ENCODE measurements at places on chromosomes 13 and 19.

DNA sequence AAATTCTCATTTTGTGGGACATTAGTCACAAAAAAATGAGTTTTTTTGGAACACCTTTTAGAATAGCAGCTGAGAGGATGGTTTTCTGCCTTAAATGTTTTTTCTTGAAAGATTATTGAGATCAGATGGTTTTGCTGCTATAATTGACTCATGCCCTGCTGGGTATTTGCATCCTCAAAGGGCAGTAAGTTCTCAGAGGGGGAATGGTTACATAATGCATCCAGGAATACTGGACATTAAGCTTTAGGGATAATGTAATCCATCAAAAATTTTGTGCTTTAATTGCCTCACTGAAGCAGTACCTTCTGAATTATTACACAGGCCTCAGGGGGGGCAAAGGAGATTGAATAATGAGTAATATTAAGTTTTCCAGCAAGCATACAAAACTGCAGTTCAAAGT lies 866.3 kb upstream of the SPRY2 start:
- DNase-seq = no peak

DNA sequence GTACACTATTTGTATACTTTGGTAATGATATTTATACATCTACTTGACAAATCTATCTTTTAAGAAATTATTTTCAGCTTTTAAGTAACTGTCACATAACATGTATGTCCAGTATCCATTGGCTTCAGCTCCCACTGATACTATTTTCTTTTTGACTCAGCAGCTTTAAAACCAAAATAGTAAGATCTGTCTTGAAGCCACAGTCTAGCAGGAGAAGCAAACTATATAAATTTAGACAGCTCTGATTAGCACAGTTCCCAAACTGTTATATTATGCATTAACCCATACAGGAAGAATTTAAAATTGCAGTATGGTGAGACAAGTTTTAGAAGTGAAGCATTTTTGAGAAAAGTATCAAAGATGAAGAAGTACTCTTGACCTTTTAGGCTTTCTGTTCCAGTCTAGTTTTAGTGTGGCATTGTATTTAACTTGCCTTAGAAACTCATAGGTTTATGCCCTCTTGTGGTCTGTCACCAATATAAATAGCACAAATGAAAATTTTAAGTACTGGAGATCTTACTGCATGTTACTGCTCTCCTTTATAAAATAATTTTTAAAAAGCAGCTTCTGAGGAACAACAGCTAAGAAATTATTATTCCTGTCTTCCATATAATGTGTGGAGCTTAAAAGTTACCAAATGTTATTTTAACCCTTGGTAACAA lies 24.7 kb downstream of the URI1 start:
- no peak for DNase-seq

DNA sequence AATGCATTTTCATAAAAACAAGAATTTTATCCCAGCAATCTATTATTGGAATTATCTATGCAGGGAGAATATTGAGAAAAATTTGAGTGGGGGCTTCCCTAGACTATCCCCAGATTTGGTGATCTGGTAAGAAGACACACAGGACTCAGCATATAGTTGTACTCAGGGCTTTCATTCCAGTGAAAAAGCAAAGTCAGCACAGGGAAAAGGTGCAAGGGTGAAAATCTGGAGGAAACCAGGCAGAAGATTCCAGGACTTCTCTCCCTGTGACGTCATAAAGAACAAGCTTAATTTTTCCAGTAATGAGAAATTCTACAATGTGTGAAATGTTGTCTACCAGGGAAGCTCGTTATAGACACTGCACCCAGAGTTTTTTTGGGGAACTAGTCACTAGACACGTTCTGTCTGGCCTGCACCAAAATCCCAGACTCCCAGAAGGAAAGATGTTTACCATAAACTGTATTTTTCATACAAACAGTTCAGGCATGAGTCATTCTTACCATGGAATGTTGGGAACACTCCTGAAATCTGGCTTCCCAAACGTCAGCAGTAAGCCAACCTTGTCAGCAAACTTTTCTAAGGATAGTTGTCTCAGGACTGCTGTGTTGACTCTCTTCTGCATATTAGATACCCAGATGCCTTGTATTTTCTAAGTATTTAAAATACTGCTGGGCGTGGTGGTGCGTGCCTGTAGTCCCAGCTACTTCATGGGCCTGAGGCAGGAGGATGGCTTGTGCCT lies 107.4 kb downstream of the DNAJC3 start:
- no peak for DNase-seq

DNA sequence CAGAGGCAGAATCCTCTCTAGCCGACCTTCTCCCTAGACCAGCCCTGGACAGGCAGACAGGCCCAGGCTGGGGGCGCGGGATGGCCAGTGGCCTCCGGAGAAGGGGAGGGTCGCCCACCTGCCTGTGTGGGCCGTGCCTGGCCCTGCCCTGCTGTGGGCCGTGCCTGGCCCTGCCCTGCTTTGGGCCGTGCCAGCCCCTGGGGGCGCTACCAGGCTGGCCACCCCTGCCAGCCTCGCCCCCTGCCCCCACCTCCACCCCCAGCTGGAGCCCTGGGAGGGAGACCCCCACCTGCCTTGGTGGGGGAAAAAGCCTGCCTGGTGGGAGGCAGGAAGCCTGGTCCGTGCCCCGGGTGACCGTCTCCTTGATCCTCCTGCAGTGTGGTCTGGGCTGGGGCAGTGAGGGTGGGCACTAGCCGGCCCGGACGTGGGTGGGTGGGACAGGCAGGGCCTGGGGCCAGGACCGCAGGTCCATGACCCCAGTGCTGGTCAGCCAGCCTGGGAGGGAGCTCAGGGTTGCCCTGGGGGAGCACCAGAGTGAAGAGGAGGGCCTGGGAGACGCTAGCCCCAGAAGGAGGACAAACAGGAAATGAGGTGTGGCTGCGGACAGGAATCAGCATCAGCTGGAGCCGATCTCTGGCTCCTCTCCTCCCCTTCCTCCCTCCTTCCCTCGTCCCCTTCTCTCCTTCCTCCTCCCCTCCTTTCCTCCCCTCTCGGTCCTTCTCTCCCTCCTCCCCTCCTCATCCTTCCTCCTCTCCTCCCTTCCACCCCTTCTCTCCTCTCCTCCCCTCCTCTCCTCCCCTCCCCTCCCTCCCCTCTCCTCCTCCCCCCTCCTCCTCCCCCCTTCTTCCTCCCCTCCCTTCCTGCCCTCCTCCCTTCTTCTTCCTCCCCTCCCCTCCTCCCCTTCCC lies 5.1 kb upstream of the MKNK2 start:
- DNase-seq = no peak

DNA sequence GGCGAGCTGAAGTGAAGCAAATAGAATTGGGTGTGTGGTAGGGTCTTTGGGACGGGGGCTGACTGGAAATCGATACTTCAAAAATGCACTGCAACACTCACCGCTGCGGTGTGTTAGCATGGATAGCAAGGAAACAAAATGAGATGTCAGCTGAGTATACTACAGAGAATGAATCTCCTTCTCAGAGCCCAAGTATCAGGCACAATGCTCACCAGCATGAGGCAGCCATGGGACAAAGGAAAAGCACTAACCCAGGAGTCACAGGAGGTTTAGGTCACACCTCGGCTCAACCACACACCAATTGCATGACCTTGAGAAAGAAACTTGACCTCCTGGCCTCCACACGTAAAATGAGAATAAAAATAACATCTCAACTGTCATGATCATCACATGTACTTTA lies 74.0 kb downstream of the FAM216B start:
- no peak for DNase-seq

DNA sequence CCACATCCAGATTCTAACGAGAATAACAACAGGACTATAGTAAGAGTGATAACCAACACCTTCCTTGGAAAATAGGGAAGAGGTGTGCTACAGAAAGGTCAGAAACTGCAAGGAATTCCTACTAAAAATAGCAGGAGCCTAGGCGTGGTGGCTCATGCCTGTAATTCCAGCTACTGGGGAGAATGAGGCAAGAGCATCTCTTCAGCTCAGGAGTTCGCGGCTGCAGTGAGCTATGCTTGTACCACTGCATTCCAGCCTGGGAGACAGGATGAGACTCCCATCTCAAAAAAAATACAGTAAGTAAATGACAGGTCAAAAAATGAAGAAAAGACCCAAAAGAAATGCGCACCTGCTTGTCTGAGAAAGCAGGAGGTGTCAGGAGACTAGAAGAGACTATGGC lies 101.5 kb upstream of the TSHZ3 start:
- DNase-seq = no peak

All from activated T-helper 9 cell treated with anti-CD3 and anti-CD28 coated beads, Interleukin-2, amount 50 U/mL, for 16 hours (primary cell).